NCI-H1417 (cell line): ENCODE measurements at places on chromosomes 2 and 18.
A peak's percentile ranks its signal among the peaks of the same experiment; 100 is the strongest.

- no peak for DNase-seq
Observed at GRCh38 chr18:37559194-37559593, 6.4 kb downstream of the CELF4 start.

GRCh38 chr2:135004005-135004746, 43.1 kb downstream of the MAP3K19 start:
- DNase-seq = peak; percentile 71

- DNase-seq = peak; percentile 63
Observed at GRCh38 chr2:70647873-70648481, 94.4 kb upstream of the TGFA start.

- DNase-seq = no peak
Observed at GRCh38 chr2:159753797-159754196, 41.5 kb downstream of the MARCHF7 start.

- no peak for DNase-seq
Observed at GRCh38 chr2:104976603-104977120, 61.2 kb upstream of the MRPS9 start.

DNA sequence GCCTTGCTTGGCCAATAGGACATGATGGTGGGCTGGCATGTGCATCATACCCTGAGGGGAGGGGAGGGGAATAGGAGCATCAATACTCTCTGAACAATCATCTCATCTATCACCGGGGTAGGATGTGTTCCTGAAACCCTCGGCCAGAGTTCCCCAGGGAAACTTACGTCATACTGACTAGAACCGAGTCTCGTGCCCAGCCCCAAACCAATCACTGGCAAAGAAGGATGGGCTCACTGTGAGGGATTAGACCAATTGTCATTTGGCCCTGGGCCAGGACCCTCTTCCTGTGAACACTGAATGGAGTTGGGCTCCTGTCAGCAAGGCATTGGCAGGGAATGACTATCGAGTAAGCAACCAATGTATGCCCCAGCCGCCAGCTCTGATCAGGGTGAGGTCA, 261.5 kb downstream of the MYCN start:
- no peak for DNase-seq

- DNase-seq = no peak
Observed at GRCh38 chr18:63421514-63421913, 762 bp downstream of the VPS4B start.

GRCh38 chr18:38497266-38497665, 931.7 kb upstream of the CELF4 start:
- DNase-seq = no peak

DNA sequence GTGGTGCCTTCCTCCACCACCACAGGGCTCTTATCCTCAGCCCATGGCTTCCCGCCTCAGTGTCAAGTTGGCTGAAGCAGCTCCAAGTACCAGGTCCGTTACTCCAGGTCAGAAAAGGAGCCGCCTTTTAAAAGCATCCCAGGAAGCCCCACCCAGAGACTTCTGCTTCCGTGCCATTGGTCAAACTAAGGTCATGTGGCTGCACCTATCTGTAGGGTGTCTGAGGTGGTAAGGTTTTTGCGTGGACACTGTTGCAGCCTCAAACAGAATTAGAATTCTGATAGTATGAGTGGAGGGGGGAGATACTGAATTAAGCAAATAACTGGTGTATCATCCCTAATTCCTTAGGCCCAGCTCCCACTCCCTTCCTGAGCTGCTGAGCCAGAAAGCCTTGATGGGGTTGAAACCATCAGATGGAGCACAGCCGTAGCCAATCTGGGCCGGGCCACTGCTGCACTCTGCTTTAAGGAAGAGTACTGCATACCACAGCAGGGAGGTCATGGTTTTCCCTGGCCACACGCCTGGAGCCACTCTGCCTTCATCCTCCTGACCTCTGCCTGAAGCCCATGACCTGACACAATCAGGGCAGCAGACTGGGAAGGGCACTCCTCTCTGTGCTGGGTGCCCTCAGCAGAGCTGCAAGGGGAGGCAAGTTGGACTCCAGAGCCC, 8.4 kb downstream of the TMEM247 start:
- DNase-seq = no peak

DNA sequence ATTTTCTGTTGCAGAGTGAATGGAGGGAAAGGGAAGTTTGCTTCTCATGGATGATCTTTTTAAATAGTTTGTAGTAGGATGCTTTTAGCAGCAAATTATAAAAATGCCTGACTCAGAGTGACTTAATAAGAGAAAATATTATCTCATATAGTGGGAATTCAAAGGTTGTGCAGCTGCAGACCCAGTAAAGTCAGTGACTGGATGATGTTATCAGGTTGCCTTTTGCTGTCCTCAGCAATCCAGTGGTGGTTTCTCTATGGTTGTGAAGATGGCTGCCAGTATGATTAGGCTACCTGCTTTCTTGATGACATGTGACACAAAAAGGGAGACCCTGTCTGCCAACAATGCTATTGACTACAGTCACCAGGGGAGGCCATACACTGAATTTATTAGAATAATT, 184.8 kb downstream of the DIS3L2 start:
- no peak for DNase-seq

GRCh38 chr18:54052732-54053429, 171.6 kb downstream of the MBD2 start:
- no peak for DNase-seq

DNA sequence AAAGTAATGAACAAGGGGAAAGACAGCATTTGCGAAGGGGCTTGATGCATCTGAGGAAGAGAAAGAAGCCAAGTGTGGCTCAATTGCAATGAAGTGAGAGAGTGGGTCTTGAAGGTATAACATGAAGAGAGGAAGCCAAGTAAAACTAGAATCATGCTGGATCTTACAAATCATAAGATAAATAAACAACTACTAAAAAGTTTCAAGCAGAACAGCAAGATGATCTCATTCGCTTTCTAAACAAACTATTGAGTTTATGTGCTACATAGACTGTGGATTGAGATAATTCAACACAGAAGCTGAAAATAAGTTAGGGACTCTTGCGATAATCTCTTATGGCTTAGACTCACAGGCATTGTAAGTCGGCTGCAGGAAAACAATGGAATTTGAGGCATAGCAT, 1310.5 kb upstream of the NRXN1 start:
- no peak for DNase-seq

DNA sequence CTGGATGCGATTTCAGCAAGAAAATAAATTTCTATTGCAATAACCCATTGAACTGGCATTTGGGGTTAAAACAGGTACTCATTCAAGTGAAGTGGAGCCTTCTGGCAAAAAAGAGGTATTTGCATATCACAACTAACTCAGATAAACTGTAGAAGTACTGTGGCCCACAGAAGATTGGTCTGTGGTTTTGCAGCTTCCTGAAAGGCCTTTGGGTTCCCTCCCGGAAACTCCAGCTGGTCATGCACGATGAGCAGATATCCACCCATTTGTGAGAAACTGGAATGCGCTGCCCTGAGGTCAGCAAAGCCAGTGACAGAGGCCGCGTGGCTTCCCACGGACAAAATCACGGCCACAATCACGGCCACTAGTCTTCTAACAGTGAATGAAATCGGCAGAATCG, 106.3 kb downstream of the EPHA4 start:
- DNase-seq = no peak

- DNase-seq = no peak
Observed at GRCh38 chr18:29749704-29750103, 1292.8 kb downstream of the DSC3 start.

DNA sequence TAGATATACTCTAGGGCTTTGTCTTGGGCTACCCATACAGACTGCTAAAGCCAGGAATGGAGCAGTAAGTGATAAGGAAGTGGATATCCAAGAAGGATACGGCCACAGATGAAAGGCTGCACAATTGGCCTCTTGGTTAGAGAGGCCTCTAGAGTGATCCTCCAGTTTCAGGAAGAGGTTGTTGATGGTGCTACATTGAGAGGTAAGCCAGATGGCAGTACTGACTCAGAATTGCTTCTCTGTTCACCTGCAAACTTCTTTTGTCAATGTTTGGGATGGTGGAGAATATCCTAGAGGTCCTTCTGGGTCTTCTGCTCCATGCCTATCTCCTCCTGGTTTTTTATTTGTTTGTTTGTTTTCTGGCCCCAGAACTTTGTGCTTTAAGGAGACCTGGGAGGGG, 226.8 kb upstream of the LRRTM1 start:
- no peak for DNase-seq

- DNase-seq = no peak
Observed at GRCh38 chr2:136363900-136364299, 246.0 kb upstream of the CXCR4 start.

GRCh38 chr2:171531291-171531690, 9.0 kb downstream of the CYBRD1 start:
- DNase-seq = no peak

GRCh38 chr2:128457006-128457604, 138.4 kb upstream of the HS6ST1 start:
- DNase-seq = no peak

DNA sequence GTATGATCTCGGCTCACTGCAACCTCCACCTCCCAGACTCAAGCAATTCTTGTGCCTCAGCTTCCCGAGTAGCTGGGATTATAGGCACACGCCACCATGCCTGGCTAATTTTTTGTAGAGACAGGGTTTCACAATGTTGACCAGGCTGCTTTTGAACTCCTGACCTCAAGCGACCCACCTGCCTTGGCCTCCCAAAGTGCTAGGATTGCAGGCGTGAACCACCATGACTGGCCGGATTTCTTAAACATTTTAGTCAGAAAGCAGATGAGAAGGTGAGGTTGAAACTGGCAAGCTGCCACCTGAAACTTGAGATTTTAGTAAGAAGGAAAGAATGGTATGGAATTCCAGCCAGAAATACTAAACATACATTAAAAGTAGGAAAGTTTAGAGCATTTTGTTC, 31.9 kb downstream of the KLHL23 start:
- no peak for DNase-seq

DNA sequence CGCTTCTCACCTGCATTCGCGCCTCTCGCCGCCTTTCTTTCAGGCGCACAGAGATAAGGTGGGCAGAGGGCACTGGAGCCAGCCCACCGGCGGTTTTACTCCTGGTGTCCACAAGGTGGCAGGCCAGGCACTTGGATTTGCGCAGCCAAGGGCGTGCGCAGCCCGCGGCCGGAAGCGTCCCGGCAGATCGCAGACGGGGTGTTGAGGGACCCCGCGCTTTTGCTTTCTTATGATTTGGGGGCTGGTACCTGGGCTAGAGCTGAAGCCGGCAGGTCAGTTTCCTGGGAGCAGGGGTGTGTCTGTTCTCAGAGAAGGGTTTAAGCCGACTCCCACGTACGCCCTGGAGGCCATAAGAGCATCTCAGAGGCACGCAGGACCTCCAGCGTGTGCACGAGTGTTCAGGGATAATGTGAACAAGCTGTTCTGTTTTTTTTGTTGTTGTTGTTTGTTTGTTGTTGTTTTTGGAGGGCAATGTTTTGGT, 305.6 kb upstream of the CXCR4 start:
- DNase-seq = peak; percentile 89

- peak; percentile 1 for DNase-seq
Observed at GRCh38 chr2:102708847-102709559, 52.8 kb upstream of the TMEM182 start.

- DNase-seq = no peak
Observed at GRCh38 chr18:49094979-49095632, 144.3 kb upstream of the SMAD7 start.

GRCh38 chr2:487186-488079, 189.8 kb downstream of the TMEM18 start:
- no peak for DNase-seq

GRCh38 chr18:53990485-53990884, 234.0 kb downstream of the MBD2 start:
- DNase-seq = no peak

- no peak for DNase-seq
Observed at GRCh38 chr2:3490191-3491170, 28.9 kb downstream of the ADI1 start.

GRCh38 chr2:197516393-197516761, 511 bp downstream of the MOB4 start:
- DNase-seq = no peak

- no peak for DNase-seq
Observed at GRCh38 chr18:5608846-5609245, 65.0 kb upstream of the EPB41L3 start.

DNA sequence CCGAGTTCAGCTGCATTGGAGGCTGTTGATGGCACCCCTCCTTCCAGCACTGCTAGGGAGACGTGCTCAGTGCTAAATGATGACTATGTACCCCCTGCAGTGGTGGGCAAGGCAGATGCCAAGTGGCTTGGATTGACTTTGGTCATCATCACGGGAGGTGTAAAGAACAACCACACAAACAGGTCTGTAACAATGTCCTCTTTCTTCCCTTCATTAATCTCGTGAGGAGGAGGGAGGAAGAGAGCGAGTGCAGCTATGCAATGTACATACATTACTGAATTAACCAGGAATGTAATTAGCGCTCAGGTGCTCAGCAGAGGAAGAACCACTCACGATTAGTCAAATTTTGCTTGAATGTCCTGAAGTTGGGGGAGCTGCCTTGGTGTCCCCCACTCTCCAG, 173.9 kb upstream of the SKOR2 start:
- no peak for DNase-seq

- no peak for DNase-seq
Observed at GRCh38 chr2:181770150-181770549, 89.8 kb upstream of the NEUROD1 start.

GRCh38 chr2:222979484-222979883, 72.5 kb upstream of the KCNE4 start:
- no peak for DNase-seq

GRCh38 chr2:83844490-83844889, 614.6 kb downstream of the SUCLG1 start:
- no peak for DNase-seq

DNA sequence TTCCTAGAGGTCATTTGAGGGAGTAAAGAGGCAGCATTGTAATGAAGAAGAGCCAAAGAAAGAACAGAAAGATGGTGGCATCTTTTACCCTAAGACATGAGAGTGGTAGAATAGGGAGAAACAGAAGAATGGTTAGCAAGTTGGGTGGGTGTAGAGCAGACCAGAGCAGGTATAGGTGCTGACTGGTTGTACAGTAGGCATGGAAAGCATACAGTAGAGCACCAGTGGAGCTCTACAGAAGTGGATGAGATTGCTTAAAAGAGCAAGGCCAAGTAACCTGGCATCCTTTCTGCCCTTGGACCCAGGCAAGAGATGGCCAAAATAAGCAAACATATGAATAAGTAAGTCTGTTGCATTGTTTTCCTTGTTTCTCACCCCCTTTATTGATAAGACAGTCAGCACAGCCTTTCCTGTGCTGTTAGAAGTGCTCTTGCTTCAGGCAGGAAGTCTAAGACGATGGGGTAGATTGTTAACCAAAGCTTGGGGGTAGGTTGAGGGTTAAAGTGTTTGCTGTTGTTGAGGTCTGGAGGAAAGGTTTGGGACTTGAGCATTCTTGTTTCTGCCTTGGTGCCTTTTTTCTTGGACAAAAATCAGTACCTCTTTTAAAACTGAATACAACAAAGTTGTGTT, 76.9 kb downstream of the DIS3L2 start:
- no peak for DNase-seq

DNA sequence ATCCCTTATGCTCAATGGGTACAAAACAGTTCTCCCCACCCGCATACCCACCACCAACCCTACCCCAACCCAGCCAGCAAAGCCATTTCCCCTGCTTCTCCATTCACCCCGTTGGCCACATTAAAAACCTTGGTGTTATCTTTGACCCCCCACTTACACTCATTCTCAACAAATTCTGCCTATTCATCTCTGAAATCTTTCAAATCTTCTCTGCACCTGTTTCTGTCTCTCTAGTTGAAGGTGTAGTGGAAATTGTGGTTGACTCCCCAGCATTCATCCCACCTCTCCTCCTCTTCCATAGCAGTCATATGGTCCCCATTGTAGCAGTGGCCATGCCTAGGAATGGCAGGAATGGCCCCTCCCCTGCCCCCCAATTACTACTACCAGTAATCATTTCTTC, 20.5 kb upstream of the TET3 start:
- DNase-seq = no peak
